ENCODE measurements at places on chromosomes 16 and 17.

DNA sequence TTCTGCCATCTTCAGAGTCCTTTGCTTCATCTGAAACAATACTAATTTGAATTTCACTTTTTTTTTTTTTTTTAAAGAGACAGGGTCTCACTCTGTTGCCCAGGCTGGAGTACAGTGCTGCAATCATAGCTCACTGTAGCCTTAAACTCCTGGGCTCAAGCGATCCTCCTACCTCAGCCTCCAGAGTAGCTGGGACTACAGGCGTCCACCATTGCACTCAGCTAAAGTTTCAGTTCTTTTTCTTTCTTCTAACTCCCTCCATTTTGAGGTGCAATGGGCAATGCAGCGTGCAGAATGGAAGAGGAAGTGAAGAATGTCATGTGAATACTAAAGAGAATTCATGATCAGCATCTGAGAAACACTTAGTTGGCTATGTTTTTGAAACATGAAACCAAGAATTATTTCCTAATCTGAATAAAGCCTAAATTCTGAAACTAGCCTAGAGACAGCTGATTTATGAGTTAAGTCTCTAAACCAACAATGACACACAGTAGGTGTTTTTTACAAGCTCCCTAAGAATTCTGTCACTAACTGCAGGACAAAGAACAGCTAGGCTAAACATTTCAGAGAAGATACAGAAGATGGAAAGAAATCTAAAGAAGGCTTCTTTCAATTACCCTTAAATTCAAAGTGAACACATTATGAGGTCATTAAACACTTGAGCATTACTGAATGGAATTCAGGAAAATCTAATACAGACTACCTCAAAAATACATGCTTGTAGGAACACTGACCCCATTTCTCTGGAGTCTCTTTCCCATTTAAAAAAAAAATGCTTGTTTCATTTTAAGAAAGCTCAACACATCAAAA lies 21.0 kb downstream of the SNN start:
- no peak for DNase-seq

DNA sequence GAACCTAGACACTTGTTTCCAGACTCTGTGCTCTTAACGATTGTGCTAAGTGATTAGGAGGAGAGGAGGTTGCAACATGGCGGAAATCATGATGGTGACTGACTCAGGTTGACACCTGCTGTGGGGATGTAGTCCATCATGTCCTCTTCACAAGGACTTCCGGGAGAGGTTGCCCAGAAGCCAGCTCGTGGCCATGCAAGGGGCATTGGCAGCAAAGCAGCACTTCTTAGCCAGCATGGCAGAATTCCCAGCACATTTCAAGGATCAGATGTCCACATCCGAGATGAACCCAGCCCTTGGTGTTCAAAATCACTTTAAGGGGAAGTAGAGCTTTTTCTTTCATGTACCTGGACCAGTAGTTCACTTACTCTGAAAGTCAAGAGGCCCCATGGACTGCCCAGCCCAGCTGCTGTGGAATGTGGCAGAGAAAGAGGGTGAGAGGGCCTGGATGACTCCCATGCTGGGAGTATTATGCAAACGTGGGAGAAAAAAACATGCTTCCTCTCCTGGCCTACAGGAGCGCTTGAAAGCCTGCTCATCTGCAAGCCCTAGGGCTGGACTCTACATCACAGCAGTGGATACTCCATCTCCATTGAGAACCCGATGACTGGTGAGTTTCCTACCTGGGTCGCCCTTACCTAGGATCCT lies 65.5 kb downstream of the IRX6 start:
- DNase-seq = no peak

DNA sequence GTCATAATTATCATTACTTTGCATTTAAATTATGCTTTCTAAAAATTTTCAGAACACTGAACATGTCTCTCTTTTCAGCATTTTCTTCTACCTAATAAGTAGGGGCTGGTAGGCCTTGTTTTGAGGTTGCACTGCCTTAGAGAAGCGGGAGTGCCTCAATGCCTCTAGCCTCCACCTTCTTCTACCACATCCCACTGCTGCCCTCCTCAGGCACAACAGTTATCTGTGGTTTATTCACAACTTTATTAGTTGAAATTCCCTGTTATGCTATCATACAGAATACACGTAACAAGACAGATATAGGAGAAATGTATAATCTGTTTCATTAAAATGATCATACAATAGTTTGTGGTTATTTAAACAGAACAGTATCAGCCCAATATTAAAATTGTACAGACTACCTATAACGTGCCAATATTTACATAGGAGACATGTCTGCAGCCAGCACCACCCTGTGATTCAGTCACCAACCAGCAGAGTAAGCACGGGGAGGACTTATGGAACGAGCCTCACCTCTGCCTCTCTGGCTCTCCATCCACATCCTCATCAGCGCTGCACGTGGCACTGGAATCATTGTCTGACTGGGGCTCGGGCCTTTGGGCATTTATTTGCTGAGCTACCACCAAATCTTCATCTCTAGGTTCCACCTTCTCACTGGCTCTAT lies 101.2 kb downstream of the TTC19 start:
- no peak for DNase-seq

GRCh38 chr17:76154936-76155845 lies 14.1 kb upstream of the FOXJ1 start:
- no peak for DNase-seq

- no peak for DNase-seq
These were observed 5.1 kb upstream of the KLHL36 start for GRCh38 chr16:84643180-84643583.

DNA sequence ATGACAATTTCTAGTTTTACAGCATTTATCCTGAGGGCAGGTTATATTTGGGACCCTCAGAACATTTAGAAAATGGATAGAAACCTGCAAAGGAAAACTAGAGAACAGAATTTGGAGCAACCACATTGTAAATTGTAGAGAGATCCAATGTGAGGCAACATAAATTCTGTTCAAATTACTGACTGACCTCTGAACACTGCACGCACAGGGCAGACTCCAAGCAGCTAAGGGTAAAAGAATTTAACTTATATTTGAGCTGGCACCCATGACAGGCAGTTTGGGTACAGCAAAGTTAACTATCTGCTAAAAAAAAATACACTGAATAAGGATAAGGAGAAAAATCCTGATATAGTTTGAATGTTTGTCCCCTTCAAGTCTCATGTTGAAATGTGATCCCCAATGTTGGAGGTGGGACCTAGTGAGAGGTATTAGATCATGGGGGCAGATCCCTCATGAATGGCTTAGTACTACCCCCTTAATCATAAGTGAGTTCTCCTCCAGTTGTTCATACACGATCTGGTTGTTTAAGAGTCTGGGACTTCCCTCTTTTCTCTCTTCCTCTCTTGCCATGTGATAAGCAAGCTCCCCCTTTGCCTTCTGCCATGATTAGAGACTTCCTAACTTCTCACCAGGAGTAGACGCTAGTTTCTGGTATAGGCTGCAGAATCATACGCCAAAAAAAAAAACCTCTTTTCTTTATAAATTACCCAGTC lies 75.7 kb downstream of the FBXL20 start:
- DNase-seq = no peak

GRCh38 chr17:67011527-67012175 lies 32.7 kb upstream of the CACNG1 start:
- DNase-seq = no peak

GRCh38 chr16:53159781-53160436 lies 105.1 kb downstream of the CHD9 start:
- DNase-seq = no peak

GRCh38 chr17:15482476-15482875 lies 15.1 kb upstream of the CDRT4 start:
- DNase-seq = no peak

- DNase-seq = no peak
These were observed 3.0 kb downstream of the HOXB4 start for GRCh38 chr17:48575066-48575582.

- no peak for DNase-seq
These were observed 114.7 kb downstream of the BCAS3 start for GRCh38 chr17:60792250-60792898.

- no peak for DNase-seq
These were observed 114.9 kb downstream of the CDYL2 start for GRCh38 chr16:80689487-80689886.

GRCh38 chr17:19013226-19013625 lies 8.7 kb upstream of the FAM83G start:
- no peak for DNase-seq

GRCh38 chr17:51289696-51290111 lies 29.4 kb downstream of the UTP18 start:
- no peak for DNase-seq

- DNase-seq = no peak
These were observed 401 bp downstream of the NXN start for GRCh38 chr17:979212-979538.

DNA sequence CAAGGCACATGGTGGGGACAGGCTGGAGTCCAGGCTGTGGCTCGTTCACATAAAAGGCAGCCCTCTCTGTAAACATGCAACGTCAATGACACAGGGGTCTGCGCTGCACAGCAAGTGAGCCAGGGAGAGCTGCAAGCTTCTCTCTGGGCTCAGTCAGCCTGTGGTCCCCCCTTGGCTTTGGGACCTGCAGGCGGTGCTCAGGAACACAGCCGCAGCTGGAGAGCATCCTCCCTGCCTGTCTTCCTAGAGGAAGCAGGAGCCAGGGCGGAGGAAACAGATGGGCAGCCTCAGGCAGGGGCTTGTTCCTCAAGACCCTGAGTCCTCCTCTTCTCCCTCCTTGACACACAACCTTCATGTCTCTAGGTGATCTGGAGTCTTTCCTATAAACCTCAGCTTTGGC lies 228.0 kb downstream of the C16orf78 start:
- no peak for DNase-seq

DNA sequence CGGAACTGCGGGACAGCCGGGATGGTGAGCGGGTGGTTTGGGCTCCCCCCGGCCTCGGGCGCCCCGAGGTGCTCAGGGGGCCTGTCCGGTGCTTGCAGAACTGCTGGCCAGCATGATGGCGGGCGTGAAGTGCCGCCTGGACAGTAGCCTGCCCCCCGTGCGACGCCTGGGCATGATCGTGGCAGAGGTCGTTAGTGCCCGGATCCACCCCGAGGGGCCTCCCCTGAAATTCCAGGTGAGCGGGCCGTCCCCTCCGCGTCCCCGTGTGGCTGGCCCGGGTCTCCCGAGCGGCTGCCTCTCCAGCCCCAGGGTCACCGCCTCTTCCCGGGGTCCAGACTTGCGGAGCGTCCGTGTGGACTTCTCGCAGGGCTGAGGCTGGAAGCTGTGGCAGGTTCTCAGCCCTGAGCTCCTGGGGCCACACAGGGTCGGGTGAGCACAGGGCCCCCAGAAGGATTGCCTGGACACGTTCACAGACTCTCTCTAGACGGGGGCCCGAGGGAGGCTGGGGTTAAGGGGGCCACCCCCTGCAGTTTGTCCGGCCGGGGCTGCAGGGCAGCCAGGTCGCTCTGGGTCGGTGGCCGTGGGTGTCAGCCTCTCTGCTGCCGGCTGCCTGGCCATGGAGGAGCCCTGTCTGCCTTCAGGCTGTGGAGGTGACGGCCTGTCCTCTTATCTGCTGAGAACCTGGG lies 7.4 kb downstream of the TELO2 start:
- DNase-seq = no peak

DNA sequence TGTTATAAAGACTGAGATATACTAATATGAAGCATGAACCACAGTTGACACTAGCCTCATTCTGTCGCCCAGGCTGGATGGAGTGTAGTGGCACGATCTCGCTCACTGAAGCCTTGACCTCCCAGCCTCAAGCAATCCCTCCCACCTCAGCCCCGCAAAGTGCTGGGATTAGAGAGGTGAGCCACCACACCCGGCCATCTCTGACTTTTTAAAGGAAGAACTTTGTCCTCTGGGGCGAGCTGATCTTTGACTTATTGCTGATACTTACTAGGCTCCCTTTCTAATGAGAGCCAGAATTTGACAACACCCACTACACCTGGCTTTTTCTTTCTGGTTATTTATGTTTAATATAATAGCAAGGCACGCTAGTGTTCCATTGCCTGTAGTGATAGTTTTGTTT lies 57.2 kb downstream of the CLEC16A start:
- DNase-seq = no peak

DNA sequence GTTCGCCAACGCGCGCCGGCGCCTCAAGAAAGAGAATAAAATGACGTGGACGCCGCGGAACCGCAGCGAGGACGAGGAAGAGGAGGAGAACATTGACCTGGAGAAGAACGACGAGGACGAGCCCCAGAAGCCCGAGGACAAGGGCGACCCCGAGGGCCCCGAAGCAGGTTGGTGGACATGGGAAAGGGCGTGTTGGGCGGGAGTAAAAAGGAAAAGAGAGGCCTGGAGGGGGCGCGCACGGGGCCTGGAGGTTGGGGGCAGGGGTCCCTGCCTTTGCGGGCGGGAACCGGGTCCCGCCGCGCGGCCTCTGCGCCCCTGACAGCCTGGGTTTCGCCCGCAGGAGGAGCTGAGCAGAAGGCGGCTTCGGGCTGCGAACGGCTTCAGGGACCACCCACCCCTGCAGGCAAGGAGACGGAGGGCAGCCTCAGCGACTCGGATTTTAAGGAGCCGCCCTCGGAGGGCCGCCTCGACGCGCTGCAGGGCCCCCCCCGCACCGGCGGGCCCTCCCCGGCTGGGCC lies 2.1 kb downstream of the IRX5 start:
- no peak for DNase-seq

DNA sequence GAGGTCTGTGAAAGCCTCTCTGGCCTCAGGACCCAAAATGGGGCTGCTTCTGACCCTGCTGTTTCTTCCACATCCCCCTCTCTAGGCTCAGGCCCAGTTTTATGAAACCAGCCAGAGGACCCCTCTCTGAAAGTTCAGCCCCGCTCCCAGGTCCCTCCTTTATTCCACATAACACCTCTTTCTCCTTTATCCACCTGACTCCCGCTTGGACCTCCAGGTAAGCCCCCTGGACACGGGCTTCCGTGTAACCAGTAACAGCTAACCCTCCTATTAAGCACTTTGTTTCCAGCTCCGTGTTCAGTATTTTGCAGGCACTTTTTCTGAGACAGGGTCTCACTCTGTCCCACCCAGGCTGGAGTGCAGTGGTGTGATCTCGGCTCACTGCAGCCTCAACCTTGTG lies 37.4 kb downstream of the PSME3IP1 start:
- DNase-seq = no peak

GRCh38 chr17:50204431-50204830 lies 3.0 kb upstream of the COL1A1 start:
- DNase-seq = no peak

DNA sequence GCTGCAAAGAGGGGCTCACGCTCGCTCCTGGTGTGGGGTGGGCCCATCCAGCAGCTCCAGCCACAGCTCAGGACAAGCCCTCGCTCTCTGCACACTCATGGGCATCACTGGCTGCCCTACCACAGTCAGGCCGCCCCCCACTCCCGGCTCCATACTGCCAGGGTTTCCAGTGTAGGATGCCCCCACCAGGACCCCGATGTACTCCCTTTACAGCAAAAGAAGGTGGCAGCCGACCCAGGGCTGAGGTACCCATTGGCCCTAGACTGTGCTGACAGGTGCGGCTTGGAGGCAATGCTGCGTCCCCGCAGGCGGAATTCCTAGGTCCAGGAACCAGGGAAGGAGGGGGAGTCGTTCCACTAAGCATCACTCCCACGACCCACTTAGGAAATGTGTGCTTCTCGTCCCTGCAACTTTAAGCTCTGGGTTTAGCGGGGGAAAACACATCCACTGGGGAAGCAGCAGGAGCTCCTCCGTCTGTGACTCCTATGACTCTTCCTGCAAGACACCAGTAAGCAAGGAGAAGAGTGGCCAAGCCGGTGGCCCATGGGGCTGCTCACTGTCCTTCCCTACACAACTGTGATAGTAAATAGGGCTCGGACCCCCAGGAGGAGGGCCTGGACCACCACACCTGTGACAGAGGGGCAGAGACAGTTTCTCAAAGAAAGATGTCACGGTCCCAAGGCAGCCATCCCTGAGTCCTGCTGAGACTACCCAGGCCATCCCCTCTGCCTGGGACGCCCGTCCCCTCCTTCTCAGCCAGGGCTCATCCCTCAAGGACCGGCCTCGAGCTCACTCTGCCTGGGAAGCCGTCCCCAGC lies 13.1 kb downstream of the CORO7 start:
- no peak for DNase-seq

GRCh38 chr17:49522357-49522890 lies 27.3 kb downstream of the NGFR start:
- DNase-seq = no peak
